Occipital lobe (tissue), 3 donors: ENCODE measurements at places on chromosomes 1 and 21.

- no peak for DNase-seq
Observed at GRCh38 chr1:220999872-221000863, 120.9 kb downstream of the HLX start.

DNA sequence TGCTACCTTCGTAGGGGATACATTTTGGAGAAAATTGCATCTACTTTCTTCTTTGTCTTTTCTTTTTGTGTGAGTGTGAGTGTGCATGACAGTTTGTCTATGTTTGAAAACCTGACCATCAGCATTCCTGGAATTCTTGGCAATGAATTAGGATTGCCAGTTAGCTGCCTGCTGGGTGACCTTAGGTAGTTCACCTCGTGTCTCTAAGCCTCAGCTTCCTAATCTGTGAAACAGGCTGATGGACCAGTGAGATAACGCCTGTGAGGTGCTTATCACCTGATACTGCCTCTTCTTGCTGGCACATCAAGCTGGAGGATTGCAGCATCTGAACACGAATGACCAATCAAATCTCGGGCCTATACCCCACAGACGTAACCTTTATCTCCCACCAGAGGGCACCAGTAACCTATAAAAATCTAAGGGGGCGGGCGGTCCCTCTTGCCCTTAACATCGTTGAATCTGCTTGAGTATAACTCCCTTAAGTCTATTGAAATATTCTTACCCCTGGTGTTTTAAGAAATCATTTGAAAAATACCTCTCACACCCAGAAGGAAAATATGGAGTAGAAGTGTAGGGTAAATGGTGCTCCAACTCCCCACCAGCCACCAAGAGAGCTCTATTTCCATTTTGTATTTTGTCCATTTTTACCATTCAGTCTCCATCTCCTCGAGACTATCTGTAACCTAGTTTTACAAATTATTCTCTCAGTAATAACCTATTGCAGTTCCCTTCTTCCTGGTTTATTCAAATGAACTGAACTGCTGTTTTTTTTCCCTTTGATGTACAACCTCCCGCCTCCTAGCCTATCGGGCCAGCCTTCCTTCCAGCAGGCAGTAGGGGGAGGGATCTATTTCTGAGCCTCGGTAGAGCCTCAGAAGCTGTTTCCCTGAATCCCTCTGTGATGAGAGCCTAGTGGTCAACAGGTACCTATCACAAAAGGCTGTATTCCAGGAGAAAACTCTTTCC is 49.7 kb downstream of the MDM4 start:
- peak; percentile 45 for DNase-seq

DNA sequence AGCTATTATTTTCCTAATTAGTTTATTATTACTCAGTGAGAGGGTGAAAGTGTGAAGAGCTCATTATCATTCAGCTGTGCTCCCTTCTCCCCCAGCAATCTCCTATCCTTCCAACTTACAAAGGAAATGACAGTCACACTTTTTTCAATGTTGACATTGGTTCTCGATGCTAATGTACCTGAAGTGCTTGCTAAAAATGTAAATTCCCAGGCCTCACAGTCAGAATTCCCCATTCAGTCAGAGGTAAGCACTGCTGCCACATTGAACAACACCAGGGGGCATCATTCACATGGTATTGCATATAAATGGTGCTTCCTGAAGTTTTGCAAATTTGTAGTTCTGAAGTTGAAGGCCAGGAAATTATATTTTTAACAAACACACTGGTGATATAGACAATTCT is 132.7 kb upstream of the FOXD3 start:
- DNase-seq: no peak

DNA sequence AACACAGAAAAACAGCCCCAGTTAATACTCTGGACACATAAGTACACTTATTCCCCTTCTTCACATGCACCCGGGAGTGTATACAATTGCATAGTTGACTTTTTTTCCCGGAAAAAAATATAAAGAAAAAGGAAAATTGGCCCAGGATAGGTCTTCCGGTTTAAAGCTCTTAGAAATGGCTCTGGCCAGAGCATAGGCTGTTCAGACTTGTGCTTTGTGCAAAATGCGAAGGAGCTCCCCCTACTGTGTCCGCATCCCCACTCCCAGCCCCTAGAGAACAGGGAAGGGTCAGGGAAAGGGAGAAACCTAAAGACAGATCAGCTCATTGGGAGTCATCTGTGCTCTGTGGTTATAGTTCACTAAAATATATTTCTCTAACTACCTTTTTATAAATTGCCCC is 5.5 kb upstream of the MTMR11 start:
- no peak for DNase-seq

GRCh38 chr1:168396940-168397684 is 116.4 kb downstream of the TBX19 start:
- DNase-seq: no peak
